ENCODE measurements at places on chromosomes 4 and X. TPM values are rescaled to one million over a fixed set of nuclear protein-coding genes. Genes with fewer than 3 reads are reported as not detected.

GRCh38 chrX:120356084-120356483 is 5.8 kb upstream of the ATP1B4 start:
- DNase-seq, result no peak

- DNase-seq, result no peak
Measured at GRCh38 chr4:11297201-11297600, 131.5 kb downstream of the HS3ST1 start.

- DNase-seq, result no peak
Measured at GRCh38 chr4:148376151-148376550, 66.1 kb downstream of the NR3C2 start.

DNA sequence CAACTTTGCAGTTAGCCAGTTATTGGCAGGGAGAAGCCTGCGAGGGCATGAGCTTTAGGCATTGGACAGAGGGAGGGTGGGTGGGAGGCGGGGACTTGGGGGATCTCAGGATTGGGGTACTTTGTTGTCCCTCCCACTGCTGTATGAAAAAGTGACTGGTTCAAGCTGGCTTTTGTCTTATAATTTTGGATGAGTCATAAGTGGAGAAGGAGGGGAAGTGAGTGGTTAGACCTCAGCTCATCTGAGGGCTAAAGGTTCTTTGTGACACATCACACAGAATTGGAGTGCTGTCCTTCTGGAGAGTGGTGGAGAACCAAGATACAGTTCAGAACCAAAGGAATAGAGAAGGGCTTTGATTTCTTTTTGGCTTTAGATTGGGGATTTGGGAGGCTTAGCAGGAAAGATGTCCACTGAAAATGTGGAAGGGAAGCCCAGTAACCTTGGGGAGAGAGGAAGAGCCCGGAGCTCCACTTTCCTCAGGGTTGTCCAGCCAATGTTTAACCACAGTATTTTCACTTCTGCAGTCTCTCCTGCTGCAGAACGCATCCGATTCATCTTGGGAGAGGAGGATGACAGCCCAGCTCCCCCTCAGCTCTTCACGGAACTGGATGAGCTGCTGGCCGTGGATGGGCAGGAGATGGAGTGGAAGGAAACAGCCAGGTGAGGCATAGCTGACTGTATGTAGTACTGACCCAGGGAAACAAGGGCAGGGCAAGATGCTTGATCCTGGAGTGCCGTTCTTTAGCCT is at the start of gene SLC4A4:
Gene SLC4A4, plus strand, starts transcription at position 175 of the 748 bp plus-strand sequence.
- DNase-seq, result no peak

HMX1 gene
- not detected for total RNA-seq

NPY5R gene
- total RNA-seq, result 3.2 TPM

DNA sequence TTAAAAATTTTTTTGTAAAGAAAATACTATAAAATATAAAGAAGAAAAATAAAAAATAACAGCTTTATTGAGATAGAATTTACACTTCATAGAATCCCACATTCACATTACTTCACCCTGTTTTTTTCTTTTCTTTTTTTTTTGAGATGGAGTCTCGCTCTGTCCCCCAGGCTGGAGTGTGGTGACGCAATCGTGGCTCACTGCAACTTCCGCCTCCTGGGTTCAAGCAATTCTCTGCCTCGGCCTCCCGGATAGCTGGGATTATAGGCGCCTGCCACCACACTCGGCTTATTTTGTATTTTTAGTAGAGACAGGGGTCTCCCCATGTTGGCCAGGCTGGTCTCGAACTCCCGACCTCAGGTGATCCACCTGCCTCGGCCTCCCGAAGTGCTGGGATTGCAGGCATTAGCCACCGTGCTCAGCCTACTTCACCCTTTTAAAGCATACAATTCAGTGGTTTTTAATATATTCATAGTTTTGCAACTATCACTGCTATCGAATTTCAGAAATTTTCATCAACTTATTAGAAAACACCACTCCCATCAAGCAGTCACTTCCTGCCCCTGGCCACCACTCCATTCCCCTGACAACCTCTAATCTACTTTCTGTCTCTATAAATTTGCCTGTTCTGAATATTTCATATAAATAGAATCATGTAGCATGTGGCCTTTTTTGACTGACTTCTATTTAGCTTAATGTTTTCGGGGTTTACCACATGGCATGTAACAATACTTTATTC is 48.7 kb downstream of the TMEM131L start:
- no peak for DNase-seq

DNA sequence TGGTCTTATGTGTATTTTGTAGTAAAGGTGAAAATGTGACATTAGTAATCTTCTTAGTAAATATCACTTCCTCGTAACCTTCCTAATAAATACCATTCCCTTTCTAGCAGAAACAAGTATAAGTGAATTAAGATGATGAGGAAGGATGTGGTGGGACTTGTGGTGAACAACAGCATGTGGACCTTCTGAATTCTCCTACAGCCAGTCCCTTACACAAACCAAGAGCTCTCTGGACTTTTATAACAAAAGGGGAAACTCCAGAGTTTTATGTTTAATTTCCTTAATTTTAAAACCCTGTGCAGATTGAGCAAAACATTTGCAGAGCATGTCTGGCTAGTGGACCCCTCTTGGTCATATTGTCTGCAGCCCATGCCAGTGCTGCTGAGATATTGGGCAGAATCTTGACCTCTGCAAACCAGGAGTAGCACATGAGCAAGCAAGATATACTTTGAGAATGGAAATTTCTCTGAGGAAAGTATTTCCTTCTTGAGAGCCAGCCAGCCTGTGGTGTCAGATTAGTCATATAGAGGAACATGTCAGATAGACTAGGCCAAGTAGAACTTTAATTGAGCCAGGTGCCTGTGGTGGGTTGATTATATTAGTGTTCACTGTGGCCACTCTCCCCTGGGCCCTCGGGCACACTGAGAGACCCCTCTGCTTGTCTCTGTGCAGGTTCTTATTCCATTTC is 328.2 kb downstream of the DKK2 start:
- no peak for DNase-seq

GRCh38 chr4:33090910-33091309 is 2370.7 kb downstream of the PCDH7 start:
- no peak for DNase-seq

GRCh38 chrX:44904542-44905115 is 31.6 kb downstream of the KDM6A start:
- no peak for DNase-seq

DNA sequence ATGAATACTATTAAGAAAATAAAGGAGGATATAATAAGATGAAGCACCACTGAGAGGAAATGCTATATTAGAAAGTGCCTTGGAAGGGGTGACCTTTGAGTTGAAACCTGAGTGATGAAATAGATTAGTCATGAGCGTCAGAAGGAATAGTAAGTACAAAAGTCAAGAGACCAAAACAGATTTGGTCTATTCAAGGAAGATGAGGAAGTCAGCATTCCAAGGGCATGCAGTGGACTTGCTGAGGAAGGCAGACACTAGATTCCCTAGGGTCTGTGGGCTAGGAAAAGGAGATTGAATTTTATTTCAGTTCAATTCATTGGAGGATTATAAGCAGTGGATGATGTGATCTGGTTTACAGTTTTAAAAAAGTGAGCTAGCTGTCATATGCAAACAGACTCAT is 73.0 kb upstream of the WDFY3 start:
- no peak for DNase-seq

DNA sequence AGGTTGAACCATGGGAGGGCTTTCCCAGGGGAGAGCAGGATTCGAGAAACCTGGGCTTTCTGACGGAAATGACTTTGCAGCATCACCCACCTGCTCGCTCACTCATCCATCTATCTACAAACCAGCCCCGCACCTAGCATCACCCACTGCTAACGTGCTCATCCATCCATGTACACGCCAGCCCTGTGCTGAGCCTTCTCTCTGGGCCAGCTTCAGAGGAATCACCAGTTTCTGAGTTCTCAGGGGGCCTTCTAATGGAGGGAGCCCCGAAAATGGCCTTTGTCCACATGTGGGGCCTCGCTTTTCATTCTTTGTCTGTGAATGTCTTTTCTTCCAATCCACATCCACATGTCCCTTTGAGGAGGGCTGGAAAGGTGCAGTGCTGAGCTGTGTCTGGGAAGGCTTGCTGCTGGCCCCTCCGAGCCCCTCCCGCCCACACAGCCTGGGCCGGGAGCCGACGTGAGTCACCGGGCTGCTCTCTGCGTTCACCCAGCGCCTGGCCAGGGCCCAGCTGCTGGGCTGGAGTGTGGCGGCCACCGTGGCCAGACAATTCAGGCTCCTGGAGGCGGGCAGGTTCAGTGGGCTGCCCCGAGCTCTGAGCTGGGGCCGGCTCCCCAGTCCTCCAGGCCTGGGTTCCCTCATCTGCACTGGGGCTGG is 14.7 kb downstream of the SORCS2 start:
- DNase-seq, result no peak

GRCh38 chr4:86641516-86642090 is 47.5 kb downstream of the PTPN13 start:
- DNase-seq, result no peak

RAB9B gene
- total RNA-seq, result 0.60 TPM

EXOSC9 gene
- 17.9 TPM for total RNA-seq

DNA sequence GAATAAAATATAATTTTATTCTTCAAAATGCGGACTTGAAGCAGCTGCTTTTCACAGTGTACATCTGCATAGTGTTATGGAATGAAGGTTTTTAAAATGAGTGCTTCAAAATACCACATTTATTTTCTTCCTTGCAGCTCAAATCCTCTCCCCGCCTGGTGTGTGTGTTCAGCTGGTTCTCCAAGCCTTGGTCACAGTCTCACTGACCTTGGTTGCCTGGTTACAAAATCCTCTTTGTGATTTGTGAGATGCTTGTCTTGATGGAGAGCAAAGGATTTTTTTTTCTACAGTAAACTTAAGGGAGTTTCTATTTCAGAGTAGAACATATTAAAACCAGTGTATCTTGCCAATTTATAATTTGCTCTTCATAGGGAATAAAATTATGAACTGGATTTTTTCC is 139.2 kb downstream of the PCDH18 start:
- DNase-seq, result no peak

DNA sequence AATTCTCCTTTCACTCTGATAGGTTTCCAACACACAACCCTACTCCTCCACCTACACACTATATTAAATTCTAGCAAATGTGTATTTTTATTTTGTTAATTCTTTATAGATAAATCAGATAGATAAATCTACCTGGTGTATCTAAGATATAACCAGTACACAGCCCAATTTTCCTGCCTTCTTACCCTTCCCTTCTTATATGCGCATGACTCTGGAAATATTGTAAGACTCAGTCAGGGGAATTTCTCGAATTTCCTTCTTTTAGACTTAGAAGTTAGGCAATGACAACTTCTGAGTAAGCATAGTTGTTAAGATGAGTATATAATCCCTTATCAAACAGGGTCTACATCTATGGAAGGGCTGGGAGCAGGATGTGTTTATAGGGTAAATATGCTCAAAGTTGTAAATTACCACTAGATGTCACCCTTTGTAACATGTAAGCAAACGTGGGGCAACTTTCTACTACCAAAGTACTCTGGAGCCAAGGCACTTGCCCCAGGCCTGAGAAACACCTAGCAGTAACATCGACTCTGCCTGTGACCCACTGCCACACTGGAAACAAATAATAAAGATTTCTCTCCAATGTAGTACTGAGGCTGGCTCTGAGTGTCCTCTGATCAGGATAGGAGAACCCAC is 444.7 kb downstream of the IQCM start:
- DNase-seq, result no peak

DNA sequence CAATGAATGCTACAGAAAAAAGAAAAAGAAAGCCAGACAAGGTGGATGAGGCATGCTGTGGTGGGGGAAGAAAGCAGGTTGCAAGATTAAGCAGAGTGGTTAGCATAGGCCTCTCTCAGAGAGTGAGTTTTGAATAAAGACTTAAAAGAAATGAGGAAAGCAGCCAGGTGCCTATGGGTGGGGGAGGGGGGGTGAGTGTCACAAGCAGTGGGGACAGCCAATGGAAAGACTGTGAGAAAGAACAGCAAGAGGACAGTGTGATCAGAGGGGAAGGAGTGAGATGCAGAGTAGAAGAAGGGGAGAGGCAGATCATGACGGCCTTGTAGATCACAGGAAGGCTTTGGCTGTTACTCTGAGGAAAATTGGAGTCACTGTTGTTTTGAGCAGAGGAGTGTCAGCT is 162.5 kb downstream of the SOX3 start:
- DNase-seq, result no peak

DNA sequence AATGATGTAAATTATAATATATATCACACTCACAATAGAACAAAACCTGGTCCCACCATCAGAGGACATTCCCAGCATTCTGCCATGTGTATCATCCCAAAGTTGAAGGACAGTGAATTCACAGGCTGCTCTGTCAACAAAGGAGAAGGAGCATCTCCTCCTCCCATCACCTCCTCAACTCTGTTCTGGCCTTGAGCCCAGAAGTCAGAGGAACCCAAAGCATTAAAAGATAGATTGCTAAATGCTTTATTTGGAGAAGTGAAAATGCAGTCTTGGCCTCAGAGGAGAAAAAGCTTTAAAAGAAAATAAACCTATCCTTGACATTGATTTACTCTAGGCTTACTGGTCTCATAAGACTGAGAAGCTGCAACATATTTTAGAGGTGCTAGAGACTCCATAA is 268.8 kb upstream of the RASGEF1B start:
- no peak for DNase-seq

SORCS2 gene
- 4.6 TPM for total RNA-seq

NDP gene
- not detected for total RNA-seq

GRCh38 chr4:152665691-152666395 is 14.0 kb downstream of the TMEM154 start:
- no peak for DNase-seq

DNA sequence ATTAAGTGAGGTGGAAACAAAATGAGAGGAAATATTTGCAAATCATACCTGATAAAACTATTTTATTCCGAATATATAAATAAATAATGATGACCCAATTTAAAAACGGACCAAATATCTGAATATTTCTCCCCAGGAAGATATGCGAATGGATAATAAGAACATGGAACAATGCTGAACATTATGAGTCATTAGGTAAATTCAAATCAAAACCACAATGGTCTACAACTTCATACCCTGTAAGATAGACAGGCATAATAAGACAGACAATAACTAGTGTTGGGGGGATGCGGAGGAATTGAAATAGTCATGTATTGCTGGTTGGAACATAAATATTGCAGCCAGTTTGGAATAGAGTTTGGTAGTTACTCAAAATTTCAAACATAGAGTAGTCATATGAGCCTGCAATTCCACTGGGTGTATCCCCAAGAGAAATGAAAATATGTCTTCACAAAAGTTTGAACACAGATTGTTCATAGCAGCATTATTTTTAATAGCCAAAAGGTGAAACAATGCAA is 47.6 kb upstream of the DRP2 start:
- DNase-seq, result no peak

- DNase-seq, result no peak
Measured at GRCh38 chr4:152236519-152237056, 299.3 kb downstream of the FBXW7 start.

GRCh38 chr4:2786152-2786671 is 6.7 kb upstream of the SH3BP2 start:
- DNase-seq, result no peak

Data from omental fat pad (tissue), 4 donors.